NCI-H2107 (cell line): ENCODE measurements at places on chromosomes 5 and 9.

DNA sequence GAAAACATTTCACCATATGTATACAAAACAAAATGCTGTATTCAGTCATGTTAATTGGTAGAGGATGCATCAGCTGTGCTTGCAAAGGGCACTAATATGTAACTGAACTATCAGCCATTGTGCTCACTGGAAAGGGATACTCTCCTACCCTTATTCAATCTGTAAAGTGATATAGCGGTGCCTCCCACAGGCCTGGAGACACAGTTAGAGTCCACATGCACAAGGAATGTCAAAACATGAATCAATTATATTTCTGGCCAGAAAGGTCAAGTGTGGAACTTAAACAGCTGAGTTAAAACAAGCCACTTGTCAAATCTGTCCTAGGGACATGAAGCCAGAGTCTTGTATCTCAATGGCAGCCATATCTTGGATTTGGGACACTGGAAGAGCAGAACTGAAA is 71.2 kb upstream of the IZUMO3 start:
- DNase-seq = no peak

DNA sequence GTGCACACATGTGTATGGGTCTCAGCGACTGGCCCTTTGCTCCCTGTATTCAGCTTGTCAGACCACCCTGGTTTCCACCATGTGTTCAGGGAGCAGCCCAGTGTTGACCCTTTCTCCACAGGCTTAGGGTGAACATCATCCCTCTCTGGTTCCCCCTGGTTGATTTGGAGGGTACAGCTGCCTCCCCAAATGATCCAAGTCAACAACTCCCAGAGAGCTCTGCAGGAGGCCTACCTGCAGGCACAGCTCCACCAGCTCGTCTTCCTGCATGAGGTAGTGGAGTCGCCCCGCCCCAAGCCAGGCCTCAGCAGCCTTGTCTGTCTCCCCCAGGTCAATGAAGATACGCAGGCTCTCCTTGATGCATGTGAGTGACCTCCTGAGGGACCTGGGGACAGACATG is 50.5 kb downstream of the SH3TC2 start:
- DNase-seq = no peak

- no peak for DNase-seq
Observed at GRCh38 chr5:1006656-1007071, 1.9 kb upstream of the NKD2 start.

GRCh38 chr5:158246661-158247060 is 387.7 kb upstream of the CLINT1 start:
- DNase-seq = no peak

- DNase-seq = no peak
Observed at GRCh38 chr5:10331341-10331796, 22.1 kb upstream of the MARCHF6 start.

DNA sequence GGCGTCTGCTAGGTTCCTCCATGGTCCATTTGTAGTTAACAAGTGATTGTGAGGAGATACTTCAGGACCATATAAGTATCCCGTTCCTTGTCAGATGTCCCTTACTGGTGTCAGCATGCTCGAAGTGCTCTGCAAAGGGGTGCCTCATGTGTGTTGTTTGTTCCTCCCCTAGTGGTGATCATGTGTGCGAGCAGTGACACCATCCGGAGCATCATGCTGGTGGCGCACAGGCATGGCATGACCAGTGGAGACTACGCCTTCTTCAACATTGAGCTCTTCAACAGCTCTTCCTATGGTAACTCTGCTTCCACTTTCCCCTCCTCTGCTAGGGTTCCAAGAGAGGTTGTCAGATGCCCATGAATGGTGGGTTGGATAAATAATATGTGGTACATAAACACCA is 13.4 kb downstream of the NPR3 start:
- DNase-seq = no peak

- DNase-seq = no peak
Observed at GRCh38 chr5:32331217-32331934, 18.6 kb upstream of the MTMR12 start.
